ENCODE measurements at places on chromosomes 16 and 17.

- DNase-seq, result no peak
These were observed 75.8 kb downstream of the MRC2 start for GRCh38 chr17:62703261-62703775.

DNA sequence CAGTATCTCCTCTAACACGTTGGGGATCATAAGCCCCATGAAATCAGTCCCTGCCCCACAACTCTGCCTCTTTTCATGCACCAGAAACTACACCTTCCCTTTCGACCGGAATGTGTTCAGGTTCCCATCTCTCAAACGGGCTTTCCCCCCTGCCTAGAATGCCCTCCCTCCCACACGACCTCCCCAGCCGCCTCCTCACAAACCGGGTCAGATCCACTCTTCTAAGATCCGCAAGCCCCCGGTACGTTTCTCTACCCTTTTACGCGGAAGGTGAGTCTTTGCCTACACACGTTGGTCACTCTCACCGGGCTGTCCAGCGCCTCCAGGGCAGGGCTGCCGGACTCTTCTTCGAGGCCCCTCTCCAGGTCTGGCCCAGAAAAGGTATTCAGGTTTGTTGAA, 708 bp downstream of the DHX33 start:
- no peak for DNase-seq

DNA sequence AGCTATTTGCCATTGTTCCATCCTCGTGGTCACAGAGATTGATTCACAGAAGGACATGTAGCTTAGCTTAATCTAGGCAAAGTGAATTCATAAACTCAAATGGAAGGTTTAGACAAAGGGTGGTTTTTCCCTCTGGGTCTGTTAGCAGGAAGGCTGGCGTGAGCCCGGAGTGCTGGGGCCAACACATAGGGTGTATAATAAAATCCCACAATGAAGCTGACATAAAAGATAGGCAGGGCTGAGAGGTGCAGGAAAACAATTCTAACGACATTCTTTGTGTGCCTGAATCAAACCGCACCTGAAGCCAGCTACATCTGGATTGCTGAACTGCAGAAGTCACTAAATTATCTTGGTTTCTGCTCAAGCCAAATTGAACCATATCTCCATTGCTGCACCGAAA, 173.9 kb downstream of the MAF start:
- no peak for DNase-seq

DNA sequence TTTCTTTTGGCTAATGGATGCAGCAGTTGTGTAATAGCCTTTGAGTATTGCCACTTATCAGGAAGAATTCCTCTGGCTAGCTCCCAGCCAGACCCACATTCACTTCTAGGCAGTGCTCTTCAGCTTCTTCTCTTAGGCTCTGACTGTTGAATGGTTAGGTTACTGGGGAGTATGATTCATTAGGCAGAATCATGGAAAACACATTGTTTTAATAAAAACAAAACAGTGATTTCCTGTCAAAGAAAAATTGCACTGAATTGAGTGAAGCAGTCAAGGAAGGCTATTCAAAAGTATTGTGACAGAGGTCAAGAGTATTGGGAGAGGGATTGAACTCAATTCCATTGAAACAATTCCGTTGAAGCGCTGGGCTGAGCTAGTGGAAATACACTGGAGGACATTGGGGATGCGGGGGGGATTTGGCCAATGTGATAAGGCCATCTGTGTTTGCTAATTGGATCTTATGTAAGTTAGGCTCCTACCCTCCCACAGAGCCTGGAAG, 68.0 kb downstream of the CNTNAP4 start:
- no peak for DNase-seq

GRCh38 chr17:16947470-16947869, 24.4 kb downstream of the TNFRSF13B start:
- no peak for DNase-seq

DNA sequence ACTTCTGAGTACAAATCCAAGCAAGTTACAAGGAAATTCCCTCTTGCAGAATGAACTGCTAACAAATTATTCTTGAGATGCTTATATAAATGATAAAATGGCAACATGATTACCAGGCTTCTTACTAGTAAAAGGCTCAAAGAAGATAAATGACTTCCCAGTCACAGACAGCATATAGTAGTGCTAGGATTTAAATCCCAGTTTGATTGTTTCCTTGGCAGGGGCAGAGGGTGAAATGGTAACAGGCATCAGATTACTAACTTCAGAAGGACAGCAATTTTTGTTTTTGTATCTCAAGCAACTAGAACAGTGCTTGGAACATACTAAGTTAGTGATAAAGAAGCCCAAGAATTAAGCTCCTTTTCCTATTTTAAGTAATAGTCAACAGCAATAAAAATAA, 102.8 kb downstream of the SSH2 start:
- DNase-seq, result no peak

- no peak for DNase-seq
These were observed 37.8 kb downstream of the KLHDC4 start for GRCh38 chr16:87728026-87728425.

- DNase-seq, result no peak
These were observed 25.1 kb downstream of the UNC13D start for GRCh38 chr17:75819116-75819515.

DNA sequence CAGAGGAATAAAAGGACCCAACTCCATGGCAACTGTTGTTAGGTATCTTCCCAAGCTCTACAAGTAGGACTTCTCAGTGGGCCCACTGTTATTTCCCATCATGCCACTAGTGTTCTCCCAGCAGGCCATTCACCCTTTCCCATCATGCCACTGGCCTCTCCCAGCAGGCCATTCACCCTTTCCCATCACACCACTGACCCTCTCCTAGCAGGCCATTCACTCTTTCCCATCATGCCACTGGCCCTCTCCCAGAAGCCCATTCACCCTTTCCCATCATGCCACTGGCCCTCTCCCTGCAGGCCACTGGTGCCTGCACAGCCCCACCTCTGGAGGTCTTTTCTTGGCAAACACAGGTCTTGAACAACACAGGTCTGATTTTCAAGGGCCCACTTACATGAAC, 36.3 kb downstream of the IFT140 start:
- no peak for DNase-seq

GRCh38 chr16:60123392-60124023, 1389.4 kb upstream of the GOT2 start:
- DNase-seq, result no peak

DNA sequence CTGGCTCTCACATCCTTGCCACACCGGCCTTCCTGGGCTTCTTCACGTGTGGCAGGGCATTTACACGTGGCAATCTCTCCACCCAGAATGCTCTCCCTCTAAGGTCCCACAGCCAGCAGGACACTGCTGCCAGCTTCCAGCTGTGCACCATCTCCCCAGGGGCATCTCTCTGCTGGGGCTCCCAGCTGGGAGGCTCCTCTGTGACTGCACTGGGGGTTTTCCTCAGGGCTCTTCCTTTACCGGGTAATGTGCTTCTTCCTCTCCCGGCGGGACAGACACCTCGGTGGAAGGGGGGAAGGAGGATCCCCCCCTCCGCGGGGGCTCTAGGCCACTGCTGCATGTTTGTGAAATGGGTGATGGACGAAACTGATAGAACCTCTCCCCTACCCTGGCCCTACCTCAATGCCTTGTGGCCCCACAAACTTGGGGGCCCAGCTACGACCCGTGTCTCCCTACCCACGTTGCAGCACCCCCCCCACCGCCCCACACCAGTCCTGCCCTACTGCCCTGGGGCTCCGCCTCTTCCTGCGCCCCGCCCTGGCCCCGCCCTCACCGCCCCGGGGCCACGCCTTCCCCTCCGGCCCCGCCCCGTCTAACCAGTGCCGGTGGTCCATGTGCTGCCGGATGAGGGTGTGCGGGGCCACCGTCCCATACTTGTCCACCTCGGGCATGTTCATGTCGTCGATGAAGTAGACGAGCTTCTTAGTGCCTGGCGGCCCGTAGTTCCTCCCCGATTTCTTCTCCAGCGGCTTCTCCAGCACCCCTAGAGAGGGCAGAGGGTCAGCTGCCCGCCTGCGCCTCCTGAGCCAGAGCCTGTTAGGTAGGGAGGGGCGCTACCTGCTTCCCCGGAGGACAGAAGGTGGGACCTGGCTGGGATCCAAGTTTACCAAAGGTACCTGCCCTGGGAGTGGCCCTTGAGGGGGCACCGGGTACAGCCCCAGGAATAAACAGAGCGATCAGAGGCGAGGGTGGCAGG, 92.6 kb downstream of the DNAH17 start:
- peak; percentile 59 for DNase-seq

DNA sequence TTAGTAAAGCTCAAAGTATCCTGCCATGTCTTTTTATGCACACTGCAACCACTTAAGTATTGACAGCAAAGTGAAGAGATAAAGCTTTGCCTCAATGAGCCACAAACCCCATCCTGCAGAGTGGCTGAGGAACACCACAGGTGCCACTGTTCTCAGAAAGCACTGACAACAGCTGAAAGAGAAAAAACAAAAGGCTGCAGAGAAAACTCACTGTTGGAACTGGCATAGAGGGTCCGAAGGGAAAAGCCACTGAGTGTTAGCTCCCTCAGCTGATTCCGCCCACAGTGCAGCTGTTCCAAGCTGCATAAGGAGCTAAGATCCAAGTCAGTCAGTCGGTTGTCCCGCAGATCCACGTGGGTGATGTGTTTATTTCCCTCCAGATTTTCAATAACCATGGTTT, 48.3 kb downstream of the PHLPP2 start:
- DNase-seq, result no peak

GRCh38 chr17:81057079-81057730, 22.3 kb downstream of the BAIAP2 start:
- no peak for DNase-seq

DNA sequence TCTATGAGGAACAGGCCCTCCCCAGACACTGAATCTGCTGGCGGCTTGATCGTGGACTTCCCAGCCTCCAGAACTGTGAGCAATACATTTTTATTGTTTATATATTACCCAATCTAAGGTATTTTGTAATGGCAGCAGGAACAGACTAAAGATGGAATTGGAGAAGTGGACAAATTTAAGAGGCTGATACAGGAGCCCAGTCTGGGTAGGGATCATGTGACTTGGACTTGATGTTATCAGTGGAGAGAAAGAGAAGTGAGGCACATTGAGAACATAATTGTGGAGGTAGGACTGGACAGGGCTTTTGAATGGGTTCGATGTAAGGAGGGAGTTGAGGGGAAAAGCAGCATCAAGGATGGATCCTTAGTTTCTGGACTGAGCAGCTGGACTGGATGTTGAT, 93.8 kb downstream of the USP31 start:
- no peak for DNase-seq

DNA sequence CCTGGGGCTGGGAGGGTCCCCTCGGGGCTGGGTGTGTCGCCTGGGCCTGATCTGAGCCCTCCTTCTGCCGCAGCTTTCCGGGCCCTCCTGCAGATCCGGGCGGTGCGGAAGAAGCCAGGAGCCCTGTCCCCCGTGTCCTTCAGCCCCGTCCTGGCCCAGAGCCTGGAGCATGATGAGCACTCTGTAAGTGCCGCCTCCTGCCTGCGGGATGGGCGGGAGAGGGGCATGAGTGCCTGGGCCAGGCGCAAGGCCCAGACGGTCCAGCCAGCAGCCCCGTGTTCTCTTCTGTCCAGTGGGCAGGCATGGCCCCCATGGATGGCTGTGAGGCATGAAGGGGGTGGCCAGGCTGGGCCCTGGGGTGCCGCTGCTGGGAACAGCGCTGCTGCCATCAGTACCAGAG, 16.0 kb upstream of the NUDT16L1 start:
- DNase-seq, result no peak

GRCh38 chr16:83967091-83967490, 953 bp upstream of the NECAB2 start:
- no peak for DNase-seq

- no peak for DNase-seq
These were observed 65.7 kb downstream of the TMEM132E start for GRCh38 chr17:34644941-34645550.

GRCh38 chr17:5391678-5392077, 27.8 kb downstream of the NUP88 start:
- no peak for DNase-seq

DNA sequence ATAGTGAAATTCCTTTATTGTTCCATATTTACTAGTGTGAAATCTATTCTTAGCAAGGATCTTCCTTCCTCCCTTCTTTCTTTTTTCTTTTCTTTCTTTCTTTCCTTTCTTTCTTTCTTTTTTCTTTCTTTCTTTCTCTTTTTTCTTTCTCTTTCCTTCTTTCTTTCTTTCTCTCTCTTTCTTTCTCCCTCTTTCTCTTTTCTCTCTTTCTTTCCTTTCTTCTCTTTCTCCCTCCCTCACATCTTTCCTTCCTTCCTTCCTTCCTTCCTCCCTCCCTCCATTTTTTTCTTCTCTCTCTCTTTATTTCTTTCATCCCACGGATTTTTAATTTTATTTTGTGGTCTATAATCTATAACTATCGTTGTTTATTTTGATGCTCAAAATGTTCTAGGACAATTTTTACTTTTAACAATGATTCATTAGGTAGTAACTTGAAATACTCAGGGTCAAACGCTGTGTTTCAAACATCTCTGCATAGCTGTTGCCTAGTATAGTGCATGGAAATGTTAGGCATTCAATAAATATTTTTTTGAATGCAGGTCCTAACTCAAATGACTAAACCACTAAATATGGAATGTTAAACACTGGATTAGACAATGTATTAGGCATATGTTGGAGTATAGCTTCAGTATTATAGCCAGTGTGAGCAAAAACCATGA, 178.3 kb downstream of the MAP2K6 start:
- no peak for DNase-seq

- peak; percentile 74 for DNase-seq
These were observed at the start of gene ADCY7 for GRCh38 chr16:50266337-50267091. Gene ADCY7, plus strand, starts transcription at chr16:50266551. Its CDS starts 21,629 bp downstream, at chr16:50288180.

GRCh38 chr17:2980904-2981246, 82.5 kb downstream of the OR1D5 start:
- DNase-seq, result no peak

DNA sequence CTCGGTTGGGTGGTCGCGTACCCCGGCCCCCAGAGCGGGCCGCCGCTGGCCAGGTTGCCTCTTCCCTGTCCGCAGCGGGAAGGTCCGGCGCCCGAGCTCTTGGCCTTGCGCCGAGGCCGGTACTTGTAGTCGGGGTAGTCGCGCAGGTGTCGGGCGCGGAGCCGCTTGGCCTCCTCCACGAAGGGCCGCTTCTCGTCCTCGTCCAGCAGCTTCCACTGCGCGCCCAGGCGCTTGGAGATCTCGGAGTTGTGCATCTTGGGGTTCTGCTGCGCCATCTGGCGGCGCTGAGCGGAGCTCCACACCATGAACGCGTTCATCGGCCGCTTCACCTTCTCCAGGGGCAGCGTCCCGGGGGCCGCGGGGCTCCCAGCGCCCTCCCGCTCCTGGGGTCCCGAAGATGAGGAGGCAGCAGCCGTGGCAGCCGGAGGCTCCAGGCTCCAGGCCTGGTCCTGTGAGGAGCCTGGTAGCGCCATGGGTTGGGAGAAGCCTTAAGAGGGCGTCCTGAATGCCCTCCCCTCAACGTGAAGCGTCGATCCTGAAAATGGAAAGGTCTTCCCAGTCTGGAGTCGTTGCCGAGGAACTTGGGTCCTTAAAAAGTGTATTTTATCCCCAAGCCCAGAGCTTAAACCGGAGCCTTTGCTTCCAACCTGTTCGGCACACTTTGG, 558 bp downstream of the SOX15 start:
- DNase-seq, result no peak

DNA sequence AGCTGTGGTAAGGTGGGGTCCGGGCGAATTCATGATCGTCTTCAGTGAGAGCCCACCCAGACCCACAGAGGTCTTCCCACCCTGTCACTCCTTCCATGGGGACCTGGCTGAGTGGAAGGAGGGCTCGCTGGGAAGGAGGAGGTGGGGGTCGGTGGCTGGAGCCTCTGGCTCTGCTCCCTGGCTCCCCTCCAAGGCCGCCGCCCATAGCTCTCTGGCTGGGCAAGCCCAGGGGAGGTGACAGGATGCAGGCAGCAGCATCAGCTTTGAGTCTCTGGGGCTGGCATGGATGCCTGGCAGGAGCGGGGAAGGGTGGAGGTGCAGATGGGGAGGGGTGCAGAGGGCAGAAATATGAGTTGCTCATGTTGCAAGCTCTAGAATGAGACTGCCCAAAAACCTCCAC, 147.0 kb downstream of the ENGASE start:
- no peak for DNase-seq

Data from activated T-helper 1 cell treated with anti-CD3 and anti-CD28 coated beads, Interleukin-2, amount 50 U/mL, for 16 hours (primary cell).